ENCODE measurements at places on chromosomes 1 and 21.

- DNase-seq: no peak
Observed at GRCh38 chr1:20493309-20493708, 7.3 kb upstream of the CAMK2N1 start.

DNA sequence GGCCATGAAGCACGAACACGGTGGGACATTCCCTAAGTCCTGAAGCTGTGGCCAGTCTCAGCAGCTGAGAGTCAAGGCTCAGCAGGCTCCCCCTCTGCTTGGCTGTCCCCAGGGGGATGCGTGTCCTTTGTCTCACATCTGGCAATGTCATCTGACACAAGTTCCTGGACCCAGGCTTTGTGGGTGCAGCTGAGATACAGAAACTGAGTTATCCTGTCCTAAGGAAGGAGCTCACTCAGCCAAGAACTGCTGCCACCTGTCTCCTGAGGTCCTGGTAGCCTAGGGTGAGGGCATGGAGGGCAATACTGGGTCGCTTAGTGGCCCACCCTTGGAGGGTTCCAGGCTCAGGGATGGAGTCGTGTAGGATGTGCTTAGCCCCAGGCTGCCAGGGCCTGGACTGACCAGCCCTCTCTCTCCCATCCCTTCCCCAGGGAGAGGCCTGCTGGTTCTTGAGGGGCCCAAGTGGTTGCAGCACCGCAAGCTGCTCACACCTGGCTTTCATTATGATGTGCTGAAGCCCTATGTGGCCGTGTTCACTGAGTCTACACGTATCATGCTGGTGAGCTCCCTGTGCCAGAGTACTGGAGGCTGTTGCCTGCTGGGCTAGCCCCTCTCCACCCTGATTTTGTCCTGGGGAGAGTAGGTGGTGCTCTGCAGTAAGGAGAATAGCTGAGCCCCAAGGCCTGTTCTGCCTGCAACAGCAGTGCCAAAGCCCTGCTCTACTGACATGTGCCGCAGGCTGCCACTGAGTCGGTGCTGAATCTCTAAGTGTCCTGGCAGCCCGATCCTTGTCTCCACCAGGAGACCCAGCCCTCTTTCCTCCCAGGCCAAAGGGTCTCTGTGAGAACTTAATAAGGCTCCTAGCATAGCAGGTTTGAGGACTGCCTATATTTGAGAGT lies 13.5 kb downstream of the CYP4B1 start:
- peak; percentile 36 for DNase-seq

DNA sequence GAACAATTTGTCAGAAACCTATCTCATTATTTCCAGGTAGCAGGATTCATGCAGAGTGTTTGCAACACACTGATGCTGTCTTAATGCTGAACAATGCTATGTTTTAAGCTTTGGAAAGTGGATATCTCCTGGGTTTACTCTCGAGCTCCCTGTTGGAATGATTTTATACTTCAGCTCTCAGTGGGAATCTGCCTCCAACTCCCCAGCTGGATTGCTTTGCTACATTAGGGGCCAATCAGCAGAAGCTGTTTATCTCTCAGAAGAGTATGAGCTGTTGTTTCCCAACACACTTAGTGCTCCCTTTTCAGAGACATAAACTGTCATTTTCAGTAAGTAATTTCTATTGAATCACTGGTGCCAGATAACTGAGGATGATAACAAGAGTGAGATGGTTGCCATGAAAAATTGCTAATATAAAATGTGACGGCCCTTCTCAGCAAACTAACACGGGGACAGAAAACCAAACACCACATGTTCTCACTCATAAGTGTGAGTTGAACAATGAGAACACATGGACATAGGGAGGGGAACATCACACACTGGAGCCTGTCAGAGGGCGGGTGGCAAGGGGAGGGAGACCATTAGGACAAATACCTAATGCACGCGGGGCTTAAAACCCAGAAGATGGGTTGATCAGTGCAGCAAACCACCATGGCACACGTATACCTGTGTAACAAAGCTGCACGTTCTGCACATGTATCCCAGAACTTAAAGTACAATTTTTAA lies 265.9 kb upstream of the RUNX1 start:
- no peak for DNase-seq

GRCh38 chr1:15523104-15524020 lies 653 bp downstream of the CASP9 start:
- peak; percentile 31 for DNase-seq

- no peak for DNase-seq
Observed at GRCh38 chr1:106717591-106717990, 338.9 kb upstream of the PRMT6 start.

- DNase-seq: peak; percentile 57
Observed at GRCh38 chr1:23169727-23170335, 1.2 kb upstream of the LUZP1 start.
